ENCODE measurements at places on chromosomes 7 and 10. TPM values are rescaled to one million over a fixed set of nuclear protein-coding genes. Genes with fewer than 3 reads are reported as not detected.

The NEBL gene
- total RNA-seq: 2.2 TPM

The LRGUK gene
- total RNA-seq: 0.57 TPM

The WASHC2C gene
- total RNA-seq: 9.7 TPM

The KLF14 gene
- 0.45 TPM for total RNA-seq

The TEX47 gene
- not detected for total RNA-seq

The C10orf67 gene
- total RNA-seq: not detected

The SP8 gene
- 0.40 TPM for total RNA-seq

The CASTOR2 gene
- total RNA-seq: 1.2 TPM

The LHFPL3 gene
- not detected for total RNA-seq

The SUN3 gene
- 1.2 TPM for total RNA-seq

The FAM237B gene
- total RNA-seq: not detected

The DDX50 gene
- 43.0 TPM for total RNA-seq

The SLC26A5 gene
- not detected for total RNA-seq

The FOXP2 gene
- total RNA-seq: 1.2 TPM

The PNLIP gene
- total RNA-seq: not detected

The SAMD9 gene
- 5.9 TPM for total RNA-seq

The NCF1 gene
- total RNA-seq: not detected

The CTAGE4 gene
- total RNA-seq: not detected

The SRGN gene
- total RNA-seq: 3.8 TPM

The SLC18A3 gene
- total RNA-seq: not detected

The EFCAB10 gene
- not detected for total RNA-seq

The DNAH11 gene
- total RNA-seq: 5.0 TPM

The AKR1C8 gene
- total RNA-seq: 0.21 TPM

The ABCB1 gene
- 8.6 TPM for total RNA-seq

The PRPF18 gene
- 39.0 TPM for total RNA-seq

The ADAP1 gene
- total RNA-seq: 5.7 TPM

The ZNF853 gene
- 3.9 TPM for total RNA-seq

The CTAGE8 gene
- not detected for total RNA-seq

The TLL2 gene
- 0.32 TPM for total RNA-seq

The DNAJC12 gene
- total RNA-seq: 9.7 TPM

The KCNH2 gene
- not detected for total RNA-seq

The POLL gene
- total RNA-seq: 27.6 TPM

The ZNF503 gene
- 2.3 TPM for total RNA-seq

The PTPRZ1 gene
- total RNA-seq: 3.6 TPM

The AGAP9 gene
- total RNA-seq: 4.3 TPM

The ASB4 gene
- total RNA-seq: not detected

The ATOH7 gene
- total RNA-seq: 0.23 TPM

The IL6 gene
- total RNA-seq: 4.3 TPM

The SPAG6 gene
- 0.64 TPM for total RNA-seq

The NRBF2 gene
- 6.8 TPM for total RNA-seq

The ATG9B gene
- total RNA-seq: not detected

The CNPY1 gene
- total RNA-seq: not detected

The MBL2 gene
- total RNA-seq: 0.05 TPM

All from A375 (cell line).